ENCODE measurements at places on chromosomes 11 and 22.

DNA sequence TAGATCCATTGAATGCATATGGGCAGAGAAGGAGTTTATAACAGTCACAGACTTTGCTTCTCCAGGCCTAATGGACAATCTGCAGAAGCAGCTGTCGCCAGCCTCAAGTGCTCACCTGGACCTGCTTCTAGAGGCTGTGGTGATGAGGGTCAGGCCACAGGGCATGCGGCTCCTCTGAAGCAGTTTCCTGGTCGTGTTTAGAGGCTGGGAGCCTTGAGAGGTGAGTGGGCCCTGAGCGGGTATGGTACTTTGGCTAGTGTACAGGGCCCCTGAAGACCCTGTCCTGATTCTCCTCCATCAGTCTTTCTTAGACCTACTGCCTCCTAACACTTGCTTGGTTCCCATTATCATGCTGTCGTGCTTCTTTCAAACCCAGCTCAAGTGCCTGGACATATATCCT is 41.2 kb downstream of the NXPE2 start:
- DNase-seq: no peak

- DNase-seq: no peak
Measured at GRCh38 chr22:50569041-50569459, 6.3 kb upstream of the SYCE3 start.

DNA sequence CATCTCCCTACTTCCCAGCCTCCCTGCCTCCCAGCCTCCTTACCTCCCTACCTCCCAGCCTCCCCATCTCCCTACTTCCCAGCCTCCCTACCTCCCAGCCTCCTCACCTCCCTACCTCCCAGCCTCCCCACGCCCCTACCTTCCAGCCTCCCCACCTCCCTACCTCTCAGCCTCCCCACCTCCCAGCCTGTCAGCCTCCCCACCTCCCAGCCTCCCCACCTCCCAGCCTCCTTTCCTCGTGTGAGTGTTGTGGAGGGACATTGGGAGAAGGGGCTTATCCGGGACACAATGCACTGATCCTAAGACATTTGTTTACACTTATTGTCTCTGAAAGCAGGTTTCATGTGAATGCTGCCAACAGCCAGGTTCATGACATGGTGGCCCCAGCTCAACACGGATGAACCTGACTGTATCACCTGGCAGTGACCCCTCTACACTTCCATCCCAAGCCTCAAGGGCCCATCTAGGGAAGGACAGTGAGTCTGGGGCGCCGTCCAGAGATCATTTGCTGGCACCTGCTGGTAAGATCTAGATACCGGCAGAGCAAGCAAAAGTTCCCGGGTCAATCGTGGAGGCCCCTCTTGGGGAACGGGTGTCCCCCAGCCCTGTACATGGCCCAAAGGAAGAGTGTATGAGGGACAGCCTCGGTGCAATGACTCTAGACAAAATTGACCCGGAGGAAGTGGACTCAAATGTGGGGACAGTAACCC is 34.5 kb upstream of the TH start:
- no peak for DNase-seq

DNA sequence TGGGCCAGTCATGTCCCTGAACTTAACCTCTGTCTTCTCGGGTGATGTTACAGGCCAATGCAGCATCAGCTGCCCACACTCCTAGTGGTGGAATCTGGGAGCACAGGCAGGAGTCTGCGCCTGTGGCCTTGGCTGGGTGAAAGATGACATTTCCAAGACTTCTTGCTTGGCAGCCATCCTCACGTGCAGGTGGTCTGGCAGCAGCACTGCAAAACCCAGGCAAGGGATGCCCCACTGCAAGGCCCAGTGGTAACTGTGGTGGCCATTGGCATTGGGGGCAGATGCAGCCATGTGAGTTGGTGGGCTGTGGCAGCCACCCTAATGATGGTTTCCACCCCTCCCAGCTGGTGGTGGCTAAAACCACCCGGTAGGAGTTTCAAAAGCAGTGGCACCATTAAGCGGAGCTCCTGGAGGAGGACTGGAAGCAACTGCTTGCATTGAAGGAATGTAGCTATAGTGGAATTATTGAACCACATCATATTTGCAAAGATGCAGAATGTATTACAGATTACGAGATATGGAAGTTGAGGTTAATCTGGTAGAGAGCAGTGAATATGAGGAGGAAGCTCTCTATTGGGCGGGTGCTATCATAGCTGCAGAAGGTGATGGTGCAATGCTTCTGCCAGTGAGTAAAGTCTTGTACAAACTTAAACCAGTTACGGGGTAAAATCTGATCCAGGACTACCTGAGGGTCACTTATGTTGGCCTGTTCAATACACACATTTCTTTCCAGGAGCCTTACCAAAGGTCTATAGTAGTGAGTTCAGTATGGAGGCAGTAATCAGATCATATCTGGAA is 120.7 kb upstream of the TOP3B start:
- DNase-seq: no peak

- no peak for DNase-seq
Measured at GRCh38 chr22:31637447-31637890, 24.5 kb downstream of the PISD start.

DNA sequence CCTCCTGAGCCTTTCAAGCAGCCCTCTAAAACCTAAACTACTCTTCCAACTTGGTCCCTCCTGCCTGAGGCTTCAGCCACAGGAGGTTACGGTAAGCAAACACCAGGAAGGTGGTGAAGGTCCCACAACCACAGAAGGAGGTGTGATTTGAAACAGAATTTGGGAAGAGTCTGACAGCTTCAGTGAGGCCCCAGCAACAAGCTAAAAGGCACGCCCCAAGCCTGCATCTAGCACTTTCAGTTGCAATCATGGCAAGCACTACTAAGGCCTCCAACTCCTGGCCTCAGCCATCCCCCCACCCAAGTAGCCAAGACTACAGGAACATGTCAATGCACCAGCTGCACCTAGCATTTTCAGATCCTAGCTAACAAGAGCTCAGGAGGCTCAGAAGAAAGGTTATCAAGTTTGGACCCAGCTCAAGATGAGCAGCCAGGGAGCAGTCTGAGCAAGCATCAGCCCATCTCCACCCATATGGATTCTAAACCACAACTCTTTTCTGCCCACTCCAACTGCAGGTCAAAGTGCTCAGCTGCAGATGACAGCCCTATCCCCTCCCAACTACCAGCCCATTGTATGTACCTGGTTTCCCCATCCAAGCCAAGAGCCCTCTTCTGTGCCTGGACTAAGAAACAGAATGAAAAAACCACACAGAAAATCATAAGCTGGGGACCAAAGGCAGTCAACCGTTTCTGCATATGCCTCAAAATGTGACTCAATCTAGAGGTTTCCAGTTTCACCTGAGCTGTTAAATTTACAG is 10.4 kb upstream of the AHNAK start:
- DNase-seq: no peak
